ENCODE measurements at places on chromosomes 1 and 21.
A peak's percentile ranks its signal among the peaks of the same experiment; 100 is the strongest.

- no peak for DNase-seq
Observed at GRCh38 chr21:29340228-29340627, 41.5 kb downstream of the BACH1 start.

DNA sequence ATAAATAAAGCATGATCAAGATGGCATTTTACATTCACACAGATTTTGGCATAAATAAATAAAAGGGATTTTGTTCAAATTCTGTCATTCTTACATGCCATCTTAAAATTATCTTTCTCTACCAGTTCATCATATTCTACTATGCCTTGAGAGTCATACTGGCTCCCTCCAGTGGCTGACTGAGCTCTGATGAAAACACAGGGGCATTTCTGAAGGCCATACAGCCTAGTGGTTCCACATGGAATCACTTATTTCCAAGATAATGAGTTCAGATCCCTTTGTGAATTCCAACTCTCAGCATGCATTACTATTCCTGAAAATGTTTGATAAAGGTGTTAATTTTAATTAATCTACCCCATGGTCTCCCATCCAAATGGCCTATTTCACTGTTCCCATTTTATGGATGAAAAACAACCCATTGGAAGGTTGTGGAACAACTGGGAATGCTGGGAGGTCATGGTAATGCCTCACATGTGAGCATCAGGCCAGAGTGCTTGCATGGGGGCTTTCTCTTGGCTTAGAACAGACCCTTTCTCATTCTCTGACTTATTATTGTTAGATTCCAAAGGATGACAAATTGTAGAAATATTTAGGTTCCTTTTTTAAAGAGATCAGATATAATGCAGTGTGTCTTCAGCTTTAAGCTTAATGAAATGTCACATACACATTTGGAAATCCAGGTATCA, 622.4 kb upstream of the PKN2 start:
- no peak for DNase-seq

GRCh38 chr1:56477164-56478111, 101.9 kb downstream of the PLPP3 start:
- DNase-seq, result peak; percentile 10

GRCh38 chr1:94986783-94987182, 59.9 kb upstream of the CNN3 start:
- DNase-seq, result no peak

GRCh38 chr1:231187571-231187970, 25.7 kb downstream of the TRIM67 start:
- DNase-seq, result no peak

All from kidney epithelial cell (primary cell).